ENCODE measurements at places on chromosomes 4 and X. TPM values are rescaled to one million over a fixed set of nuclear protein-coding genes. Genes with fewer than 3 reads are reported as not detected.

UGT2B28 gene
- total RNA-seq: not detected

DNA sequence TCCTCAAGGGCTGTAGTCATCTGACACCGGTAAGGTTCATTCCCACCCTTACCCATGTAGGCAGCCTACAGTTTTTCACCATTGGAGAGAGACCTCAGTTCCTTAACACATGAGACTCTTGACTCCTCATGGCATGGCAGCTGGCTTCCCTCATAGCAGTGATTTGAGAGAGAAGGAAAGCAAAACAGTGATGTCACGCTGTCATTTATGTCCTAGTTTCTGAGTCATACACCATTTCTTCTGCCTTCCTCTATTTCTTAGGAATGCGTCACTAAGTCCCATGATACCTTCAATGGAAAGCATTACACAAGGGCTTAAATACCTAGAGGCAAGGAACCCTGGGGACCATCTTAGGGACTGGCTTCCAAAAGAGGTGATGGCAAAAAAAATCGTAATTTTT lies 226.1 kb downstream of the SPCS3 start:
- DNase-seq: no peak

DNA sequence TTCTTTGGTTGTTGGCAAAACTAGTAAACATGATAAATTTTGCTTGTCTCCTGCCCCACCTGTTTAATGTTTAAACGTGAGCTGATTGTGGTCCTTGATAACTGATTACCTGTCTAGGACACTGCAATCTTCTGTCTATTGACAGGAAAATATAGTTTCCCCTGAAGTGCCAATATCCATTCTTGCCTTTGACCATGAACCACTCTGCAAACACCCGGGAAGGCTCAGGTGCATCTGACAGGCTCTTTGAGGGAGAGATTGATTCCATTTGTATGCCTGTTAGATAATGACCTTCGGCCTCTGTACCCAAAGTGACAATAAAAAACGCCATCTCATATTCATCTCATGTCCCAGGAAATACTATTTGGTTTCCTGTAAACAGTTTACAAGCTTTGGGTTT lies 453.0 kb downstream of the CENPC start:
- DNase-seq: no peak

DNA sequence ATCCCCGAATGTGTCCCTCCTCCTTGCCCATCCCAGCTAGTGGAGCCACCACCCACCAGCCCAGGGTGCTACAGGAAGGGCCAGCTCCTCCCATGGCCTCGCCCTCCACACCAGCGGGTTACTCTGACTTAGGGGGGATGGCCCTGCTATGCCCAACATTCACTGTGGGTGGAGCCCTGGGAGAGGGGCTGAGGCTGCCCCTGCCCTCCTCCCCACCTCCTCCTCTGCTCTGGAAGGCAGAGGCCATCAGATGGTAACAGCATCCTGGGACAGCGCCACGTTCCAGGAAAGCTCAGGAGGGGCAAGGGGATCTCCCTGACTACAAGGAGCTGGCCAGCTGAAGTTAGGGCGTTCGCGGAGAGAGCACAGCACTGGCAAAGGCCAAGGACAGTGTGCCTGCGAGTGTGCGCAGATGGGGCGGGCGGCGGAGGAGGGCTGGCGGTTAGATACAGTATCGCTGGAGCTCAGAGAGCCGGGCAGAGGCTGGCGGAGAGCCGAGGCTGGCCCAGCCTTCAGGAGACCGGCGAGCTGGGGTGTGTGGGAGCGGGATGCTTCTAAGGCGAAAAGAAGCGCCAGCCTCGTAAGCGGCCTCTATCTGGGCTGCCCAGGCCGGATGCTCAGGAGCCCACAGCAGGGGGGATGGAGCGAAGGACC lies 1.5 kb downstream of the JAKMIP1 start:
- DNase-seq: no peak

TCP11X2 gene
- not detected for total RNA-seq

GLRB gene
- total RNA-seq: 0.20 TPM

DNA sequence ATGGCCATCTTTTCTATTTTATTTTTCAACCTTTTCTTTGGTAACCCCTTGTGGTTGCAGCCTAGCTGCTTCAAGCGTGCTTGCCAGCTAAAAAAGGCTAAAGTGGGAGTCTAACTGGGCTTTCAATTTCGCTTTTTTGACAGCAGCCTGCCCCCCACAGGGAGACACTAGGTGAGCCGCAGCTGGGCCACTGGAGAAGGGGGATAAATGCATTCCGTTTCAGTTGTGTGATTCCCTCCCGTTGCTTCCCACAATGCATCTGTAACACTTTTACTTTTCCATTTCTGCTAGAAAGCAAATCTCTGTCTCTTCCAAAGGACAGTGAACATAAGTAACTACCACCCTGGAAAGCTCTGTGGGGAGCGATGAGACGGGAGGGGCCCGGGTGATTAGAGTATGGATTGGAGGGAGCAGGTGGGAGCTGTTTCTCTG lies 86.3 kb upstream of the RAPGEF2 start:
- peak; percentile 59 for DNase-seq

AR gene
- total RNA-seq: 74.4 TPM

GRCh38 chr4:116400480-116400879 lies 684.9 kb downstream of the TRAM1L1 start:
- no peak for DNase-seq

GRCh38 chr4:164383058-164383357 lies 370.9 kb upstream of the SMIM31 start:
- DNase-seq: no peak

DNA sequence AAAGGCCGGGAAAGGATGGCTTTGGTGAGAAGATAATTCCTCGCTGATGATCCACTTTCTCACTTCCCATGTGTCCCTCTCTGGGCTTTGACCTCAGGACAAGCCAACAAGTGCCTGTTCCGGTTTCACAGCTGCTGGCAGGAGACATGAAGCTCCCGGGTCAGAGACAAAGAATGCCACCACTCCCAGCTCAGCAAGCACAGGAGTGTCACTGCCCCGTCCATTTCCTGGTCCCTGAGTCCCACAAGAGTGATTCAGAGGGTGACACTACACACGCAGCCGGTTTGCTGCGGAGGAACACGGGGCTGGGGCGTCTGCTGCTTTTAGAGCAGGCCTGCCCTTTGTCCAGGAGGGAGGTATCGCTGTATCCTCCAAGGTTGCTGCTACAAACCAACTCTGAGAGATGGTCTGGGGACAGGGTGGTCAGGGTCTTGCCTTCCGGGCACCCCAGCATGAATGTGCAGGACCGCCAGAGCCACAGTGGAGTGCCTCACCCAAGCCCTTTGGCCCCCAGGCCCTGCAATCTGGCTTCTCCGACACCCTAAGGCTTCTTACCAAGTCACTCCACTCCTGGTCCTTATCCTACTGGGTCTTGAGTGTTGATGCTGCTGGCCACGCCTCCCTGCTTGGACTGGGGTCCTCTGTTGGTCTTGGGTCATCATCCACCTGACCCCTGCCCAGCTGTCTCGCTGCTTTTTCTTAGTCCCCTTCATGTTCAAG lies 49.5 kb downstream of the CPZ start:
- no peak for DNase-seq

DNA sequence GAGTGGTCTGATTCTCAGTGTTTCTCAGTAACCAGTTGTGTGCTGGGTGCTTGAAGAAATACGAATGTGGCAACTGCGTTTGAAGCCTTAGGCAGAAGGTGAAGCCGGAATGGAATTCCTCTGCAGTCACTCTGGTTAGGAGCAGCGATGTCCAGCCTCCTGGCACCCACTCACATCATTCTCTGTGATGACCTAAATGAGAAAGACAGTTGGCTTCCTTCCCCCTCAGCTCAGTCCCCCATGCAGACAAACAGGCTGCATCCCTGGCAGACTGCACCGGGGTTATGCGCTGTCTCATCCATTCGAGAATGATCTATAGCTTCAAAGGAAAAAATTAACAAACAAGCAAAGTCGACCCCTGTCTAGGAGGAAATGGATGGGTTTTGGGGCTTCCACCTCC lies 170.1 kb upstream of the SCML1 start:
- DNase-seq: no peak

LAGE3 gene
- total RNA-seq: 12.0 TPM

GRCh38 chr4:177339477-177340374 lies 30.1 kb downstream of the NEIL3 start:
- no peak for DNase-seq

BMX gene
- total RNA-seq: 0.78 TPM
